ENCODE measurements at places on chromosomes 7 and 10. TPM values are rescaled to one million over a fixed set of nuclear protein-coding genes. Genes with fewer than 3 reads are reported as not detected.

Gene CLEC5A
- not detected for total RNA-seq

Gene SLC26A5
- not detected for total RNA-seq

- DNase-seq: peak; percentile 49
Measured at GRCh38 chr7:28180364-28181147, at the start of gene JAZF1. Gene JAZF1, minus strand, starts transcription at chr7:28180795.

- DNase-seq: peak; percentile 23
Measured at GRCh38 chr7:16795624-16796023, 9.2 kb downstream of the AGR2 start.

GRCh38 chr7:12570168-12570533 lies 369 bp upstream of the SCIN start:
- no peak for DNase-seq

- peak; percentile 40 for DNase-seq
Measured at GRCh38 chr10:50447691-50448090, 176.1 kb downstream of the SGMS1 start.

DNA sequence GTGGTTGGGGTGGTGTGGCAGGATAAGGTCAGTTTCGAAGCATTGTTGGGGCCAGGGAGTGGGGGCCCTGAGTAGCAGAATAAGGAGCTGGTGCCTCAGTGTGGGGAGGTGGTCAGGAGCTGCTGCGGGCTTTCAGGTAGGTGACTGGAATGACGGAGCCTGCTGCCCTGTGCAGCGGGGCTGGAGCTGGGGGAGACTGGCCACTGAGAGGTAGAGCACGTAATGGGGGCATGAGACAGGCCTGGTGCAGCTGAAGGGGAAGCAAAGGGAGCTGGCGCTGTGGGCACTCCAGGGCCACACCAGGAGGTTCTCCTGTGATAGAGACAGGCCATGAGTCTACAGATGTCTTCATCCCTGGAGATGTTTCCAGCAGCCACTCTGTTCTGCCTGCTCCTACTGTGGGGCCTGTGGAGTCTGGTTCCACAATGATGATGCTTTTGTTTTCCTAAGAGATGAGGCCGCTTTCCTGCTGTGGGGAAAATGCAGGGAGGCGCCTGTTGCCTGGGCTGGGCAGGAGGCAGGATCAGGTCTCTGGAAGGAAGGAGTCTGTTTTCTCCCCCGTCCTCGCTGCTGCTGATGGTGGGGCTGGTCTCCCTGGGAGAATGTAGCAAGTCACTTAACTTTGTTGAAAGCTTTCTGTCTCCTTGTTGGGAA lies 31.1 kb downstream of the NUB1 start:
- no peak for DNase-seq

- DNase-seq: no peak
Measured at GRCh38 chr7:92669616-92670165, 79.5 kb upstream of the FAM133B start.

All from RPMI7951 (cell line).